ENCODE measurements at places on chromosomes 1 and 21.

GRCh38 chr1:204257446-204257845 lies 43.7 kb upstream of the GOLT1A start:
- DNase-seq = no peak
- H3K27me3 ChIP-seq = no peaks in the 10 kb centered on the region
- no peak overlapping the region for H3K4me3 ChIP-seq
- H3K27ac ChIP-seq = no peak overlapping the region

DNA sequence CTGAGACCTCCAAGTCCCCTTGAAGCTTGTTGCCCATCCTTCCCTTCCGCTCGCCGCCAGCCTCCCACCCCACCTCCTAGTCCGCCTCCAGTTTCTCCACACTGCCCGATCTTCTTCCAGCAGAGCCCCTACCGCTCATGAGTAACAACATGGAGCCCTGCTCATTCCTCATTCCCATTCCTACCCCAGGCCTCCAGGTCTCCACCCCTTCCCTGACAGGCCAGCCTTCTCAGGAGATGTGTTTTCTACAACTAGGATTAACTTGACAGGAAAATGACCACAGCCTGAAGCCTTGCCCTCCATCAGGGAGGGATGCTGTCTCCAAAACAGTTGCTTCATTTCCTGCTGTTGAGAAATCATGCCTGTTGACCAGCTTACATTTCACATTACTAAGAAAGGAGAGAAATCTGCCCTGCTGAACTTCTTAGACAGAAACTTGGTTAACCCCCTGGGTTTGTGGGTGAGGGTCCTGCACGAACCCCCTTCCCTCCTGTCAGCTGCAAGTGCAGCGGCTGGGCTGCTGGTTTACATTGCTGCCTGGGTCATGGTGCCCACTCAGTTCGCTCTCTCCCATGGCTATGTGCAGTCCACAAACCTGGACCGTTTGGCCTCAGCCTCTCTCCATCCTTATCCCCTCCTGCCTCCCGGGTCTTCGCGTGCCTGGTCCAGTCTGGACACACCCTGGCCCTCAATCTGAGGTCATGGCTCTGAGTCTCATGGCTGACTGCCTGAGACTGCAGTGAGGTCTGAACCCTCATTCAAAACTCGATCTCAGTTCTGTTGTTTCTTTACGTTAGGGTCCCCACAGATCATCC lies 16.1 kb upstream of the CHI3L1 start:
- H3K27me3 ChIP-seq = no peaks in the 10 kb centered on the region
- DNase-seq = no peak
- no peaks in the 10 kb centered on the region for H3K4me1 ChIP-seq
- no peaks in the 10 kb centered on the region for H3K36me3 ChIP-seq

DNA sequence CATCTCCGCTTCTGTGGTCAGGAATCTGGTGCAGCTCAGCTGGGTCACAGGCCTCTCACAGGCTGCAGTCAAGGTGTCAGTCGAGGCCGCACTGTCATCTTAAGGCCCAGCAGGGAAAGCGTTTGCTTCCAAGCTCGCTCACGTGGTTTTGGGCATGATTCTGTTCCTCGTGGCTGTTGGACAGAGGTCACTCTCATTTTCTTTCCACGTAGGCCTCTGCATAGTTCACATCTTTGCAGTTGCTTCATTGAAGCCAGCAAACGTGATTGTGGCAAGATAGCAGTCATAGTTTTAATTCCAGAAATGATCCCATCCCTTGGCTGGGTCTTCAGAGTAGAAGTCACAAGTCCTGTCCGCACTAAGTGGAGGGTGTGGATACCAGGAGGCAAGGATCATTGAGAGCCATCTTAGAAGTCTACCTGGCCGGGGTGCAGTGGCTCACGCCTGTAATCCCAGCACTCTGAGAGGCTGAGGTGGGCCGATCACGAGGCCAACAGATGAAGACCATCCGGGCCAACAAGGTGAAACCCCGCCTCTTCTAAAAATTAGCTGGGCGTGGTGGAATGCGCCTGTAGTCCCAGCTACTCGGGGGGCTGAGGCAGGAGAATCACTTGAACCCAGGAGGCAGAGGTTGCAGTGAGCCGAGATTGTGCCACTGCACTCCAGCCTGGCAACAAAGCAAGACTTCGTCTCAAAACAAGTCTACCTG lies 24.5 kb downstream of the NECAP2 start:
- no peak overlapping the region for H3K4me3 ChIP-seq
- no peaks in the 10 kb centered on the region for H3K4me1 ChIP-seq
- no peaks in the 10 kb centered on the region for H3K27me3 ChIP-seq
- no peaks in the 10 kb centered on the region for H3K36me3 ChIP-seq

DNA sequence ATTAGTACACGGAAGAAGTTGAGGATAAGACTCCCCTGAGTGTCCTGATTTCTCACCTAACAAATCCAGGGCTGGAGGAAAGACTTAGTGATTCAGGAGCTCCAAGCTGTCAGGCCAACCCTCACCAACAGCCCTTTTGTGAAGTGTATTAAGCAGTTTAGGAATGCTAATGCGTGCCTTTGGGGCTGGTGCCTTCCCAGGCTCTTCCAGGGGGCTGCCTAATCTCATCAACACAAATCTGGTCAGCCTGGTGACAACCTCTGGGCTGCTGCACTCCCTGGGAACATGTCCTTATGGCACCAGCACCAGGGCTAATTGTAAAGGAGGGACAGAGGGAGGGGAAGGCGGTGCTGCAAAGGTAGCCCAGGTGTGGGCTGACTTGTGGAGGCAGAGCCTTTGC lies 15.5 kb downstream of the CSMD2 start:
- H3K27ac ChIP-seq = no peak overlapping the region
- no peak for DNase-seq
- no peaks in the 10 kb centered on the region for H3K27me3 ChIP-seq
- H3K4me1 ChIP-seq = no peaks in the 10 kb centered on the region
- no peak overlapping the region for H3K4me3 ChIP-seq
- no peaks in the 10 kb centered on the region for H3K36me3 ChIP-seq

DNA sequence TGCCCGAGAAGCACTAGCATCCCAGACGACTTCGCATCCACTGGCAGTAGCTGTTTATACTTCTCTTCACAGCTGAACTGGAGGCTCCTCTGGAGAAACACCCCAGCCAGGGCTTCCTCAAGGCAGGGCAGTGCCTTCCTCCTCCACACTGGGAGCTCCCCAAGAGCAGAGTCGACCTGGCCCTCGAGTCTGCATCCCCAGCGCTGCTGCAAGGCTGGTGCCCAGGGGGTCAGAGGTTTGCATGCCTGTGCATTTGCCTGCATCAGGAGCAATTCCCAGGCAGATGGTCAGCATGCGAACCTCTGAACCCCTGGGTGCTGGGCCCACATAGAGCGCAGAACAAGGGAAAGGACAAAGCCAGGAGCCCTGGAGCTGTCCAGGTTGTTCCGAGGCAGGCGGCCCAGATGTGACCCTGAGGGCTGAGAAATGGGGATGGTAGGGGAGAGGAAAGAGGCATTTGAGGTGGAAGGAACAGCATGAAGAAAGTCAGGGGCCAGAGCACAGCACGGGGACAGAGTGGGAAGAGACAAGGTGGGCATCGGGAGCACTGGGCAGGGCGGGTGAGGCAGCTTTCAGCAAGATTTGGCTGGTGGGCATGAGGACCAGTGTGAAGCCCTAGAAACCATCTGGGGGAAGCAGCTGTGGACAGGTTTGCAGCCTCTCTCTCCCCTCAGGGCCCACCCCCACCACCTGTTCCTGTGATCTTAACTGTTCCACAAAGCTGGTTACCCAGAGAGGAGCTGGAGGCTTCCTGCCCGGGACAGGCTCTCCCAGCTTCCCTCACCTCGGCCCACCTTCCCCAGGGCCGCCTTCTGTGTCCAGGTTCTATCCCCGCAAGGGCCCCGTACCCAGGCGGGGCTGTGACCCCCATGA lies 6.4 kb upstream of the S100A8 start:
- H3K4me1 ChIP-seq = no peaks in the 10 kb centered on the region
- H3K27ac ChIP-seq = no peak overlapping the region
- H3K4me3 ChIP-seq = no peak overlapping the region
- H3K36me3 ChIP-seq = no peaks in the 10 kb centered on the region
- no peaks in the 10 kb centered on the region for H3K27me3 ChIP-seq

GRCh38 chr1:214362188-214362882 lies 81.4 kb downstream of the SMYD2 start:
- no peak for DNase-seq
- H3K27me3 ChIP-seq = no peaks in the 10 kb centered on the region
- H3K4me3 ChIP-seq = no peak overlapping the region
- no peak overlapping the region for H3K27ac ChIP-seq
- H3K4me1 ChIP-seq = no peaks in the 10 kb centered on the region
- H3K36me3 ChIP-seq = no peaks in the 10 kb centered on the region

DNA sequence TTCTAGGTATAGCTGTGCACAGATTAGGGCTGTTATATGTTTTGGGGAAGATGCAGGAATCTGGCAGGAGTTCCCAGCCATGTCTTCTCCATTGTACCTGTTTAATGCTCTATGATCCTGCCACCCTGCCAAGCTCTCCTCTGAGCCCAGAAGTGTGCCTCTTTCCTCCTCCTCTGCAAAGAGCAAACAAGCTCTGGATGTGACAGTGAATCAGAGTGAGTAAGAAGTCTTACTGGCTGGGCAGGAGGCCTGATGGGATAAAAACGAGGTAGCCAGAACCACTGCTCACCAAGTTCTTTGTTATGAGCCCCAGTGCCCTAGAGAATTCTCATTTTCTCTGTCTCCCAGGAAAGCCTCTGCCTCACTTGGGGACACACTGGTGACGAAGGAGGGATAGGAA lies 69.0 kb downstream of the BRINP2 start:
- H3K27ac ChIP-seq = no peak overlapping the region
- H3K36me3 ChIP-seq = no peaks in the 10 kb centered on the region
- no peaks in the 10 kb centered on the region for H3K4me1 ChIP-seq
- no peak for DNase-seq
- H3K4me3 ChIP-seq = no peak overlapping the region
